Activated T-helper 2 cell treated with anti-CD3 and anti-CD28 coated beads, Interferon-gamma antibody, Interleukin-2, Interleukin-4, amounts not matched to agents 10 μg/mL and 5 μg/mL and 100 μg/mL, durations not matched to agents 14 hours and 24 hours and 36 hours (primary cell): ENCODE measurements at places on chromosomes 3 and 15. TPM values are rescaled to one million over a fixed set of nuclear protein-coding genes. Genes with fewer than 3 reads are reported as not detected.

DNA sequence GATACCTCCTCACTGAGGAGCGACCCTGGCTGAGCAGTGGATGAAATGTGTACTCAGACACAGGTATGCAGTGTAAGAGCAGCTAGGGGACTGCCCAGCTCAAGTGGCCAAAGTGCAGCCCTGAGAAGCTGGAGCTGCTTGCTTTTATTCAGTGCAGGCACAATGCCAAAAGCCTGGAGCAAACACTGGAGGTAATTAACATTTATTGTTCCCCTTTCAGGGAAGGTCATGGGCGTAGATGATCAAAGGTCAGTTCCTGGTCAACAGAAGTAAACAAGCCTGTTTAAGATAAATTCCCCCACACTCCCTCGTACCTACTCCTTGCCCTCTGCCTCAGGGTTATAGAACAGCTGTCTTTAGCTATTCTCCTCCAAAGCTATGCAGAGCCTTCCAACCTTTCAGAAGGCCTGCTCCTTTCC is 17.5 kb downstream of the PLA2G4F start:
- no peak for DNase-seq
- H3K4me1 ChIP-seq = no peaks in the 10 kb centered on the region
- no peak overlapping the region for H3K27ac ChIP-seq
- H3K27me3 ChIP-seq = peaks cover 2% of the 10 kb centered on the region

DNA sequence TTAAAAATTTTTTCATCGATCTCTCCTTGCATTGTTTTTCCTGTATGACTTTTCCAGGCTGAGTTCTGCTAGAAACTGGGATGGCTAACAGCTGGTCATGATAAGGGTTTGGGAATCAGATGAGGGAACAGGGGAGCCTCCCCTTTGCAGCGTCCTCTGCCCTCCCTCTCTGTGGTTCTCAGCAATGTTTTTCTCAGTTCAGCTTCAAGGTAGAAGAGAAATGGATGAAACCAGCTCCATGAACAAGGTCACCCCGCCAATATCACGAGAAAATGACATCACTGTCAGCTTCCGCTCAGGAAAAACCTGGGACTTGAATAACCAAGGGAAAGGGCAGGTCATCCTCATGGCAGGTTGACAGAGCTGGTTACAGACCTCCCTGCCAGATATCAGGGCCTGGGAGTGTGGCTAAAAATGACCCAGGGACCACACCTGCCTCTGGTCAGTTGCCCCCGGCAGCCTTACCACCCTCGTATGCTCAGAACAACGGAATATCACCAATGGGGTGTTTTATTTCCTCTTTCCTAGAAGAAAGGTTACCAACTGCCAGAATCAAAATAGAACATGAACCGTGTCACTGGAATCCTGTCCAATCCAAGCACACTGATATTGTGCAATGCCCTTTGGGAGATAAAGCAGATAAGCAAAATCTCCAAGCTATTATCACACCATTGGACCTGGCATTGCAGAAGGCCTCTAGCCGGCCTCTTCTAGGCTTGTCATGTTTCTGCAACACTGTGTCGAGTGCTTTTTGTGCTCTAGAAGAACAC is 26.1 kb downstream of the LSM3 start:
- no peaks in the 10 kb centered on the region for H3K4me1 ChIP-seq
- H3K36me3 ChIP-seq = peaks cover 9% of the 10 kb centered on the region
- no peak for DNase-seq
- H3K27ac ChIP-seq = no peak overlapping the region
- H3K4me3 ChIP-seq = no peak overlapping the region

- H3K27me3 ChIP-seq = no peaks in the 10 kb centered on the region
- no peak overlapping the region for H3K27ac ChIP-seq
These were observed 128.3 kb downstream of the LIPC start for GRCh38 chr15:58559904-58560588.

- peaks cover 25% of the 10 kb centered on the region for H3K36me3 ChIP-seq
- H3K27ac ChIP-seq = no peak overlapping the region
- no peaks in the 10 kb centered on the region for H3K27me3 ChIP-seq
- no peak for DNase-seq
- H3K4me1 ChIP-seq = peaks cover 35% of the 10 kb centered on the region
- no peak overlapping the region for H3K4me3 ChIP-seq
These were observed 6.1 kb upstream of the ZNF609 start for GRCh38 chr15:64454282-64454681.

GRCh38 chr3:126752303-126753190 is 48.5 kb downstream of the CHCHD6 start:
- no peaks in the 10 kb centered on the region for H3K36me3 ChIP-seq
- no peak overlapping the region for H3K4me3 ChIP-seq
- H3K27ac ChIP-seq = no peak overlapping the region
- no peaks in the 10 kb centered on the region for H3K27me3 ChIP-seq

DNA sequence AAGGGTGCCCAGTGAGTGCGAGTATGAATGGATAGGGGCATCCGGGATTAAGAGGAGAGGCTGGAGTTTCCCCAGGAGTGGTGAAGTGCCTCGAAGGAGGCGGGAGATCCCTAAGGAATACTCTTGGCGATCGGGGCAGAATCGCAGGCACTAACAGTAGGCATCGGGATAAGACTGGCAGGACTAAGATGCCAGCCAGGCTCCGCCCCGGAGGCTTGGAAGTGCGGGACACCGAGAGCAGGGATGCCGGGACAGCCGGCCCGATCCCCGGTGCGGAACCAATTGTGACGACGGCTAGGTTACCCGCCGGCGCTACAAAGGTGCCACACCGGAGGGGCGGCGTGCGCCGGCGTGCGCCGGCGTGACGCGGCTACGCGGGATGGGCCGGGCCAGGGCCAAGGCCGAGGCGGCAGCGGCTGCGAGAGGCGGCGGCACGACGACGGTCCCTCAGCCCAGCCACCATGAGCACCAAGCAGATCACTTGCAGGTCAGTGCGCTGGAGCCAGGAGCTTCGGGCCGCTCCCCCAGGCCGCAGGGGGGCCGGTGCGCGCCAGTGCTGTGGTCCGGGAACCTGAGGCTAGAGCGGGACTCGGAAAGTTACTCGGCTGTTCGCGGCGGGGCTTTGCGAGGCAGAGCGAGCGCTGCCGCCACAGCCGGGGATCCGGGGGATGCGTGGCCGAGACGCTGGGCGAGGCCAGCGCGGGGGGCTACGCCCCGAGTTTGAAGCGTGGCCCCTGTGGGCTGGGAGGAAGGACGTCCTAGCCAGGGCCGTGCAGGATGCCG is at the start of gene MKRN2:
TSS of gene MKRN2 (plus strand) at position 398 of the 783 bp plus-strand sequence. CDS start at position 462, 64 bp downstream.
- DNase-seq = peak; percentile 78
- peak within 1 kb of the TSS; percentile 80 for H3K27ac ChIP-seq
- H3K4me1 ChIP-seq = peaks cover 38% of the 10 kb centered on the region
- peaks cover 16% of the 10 kb centered on the region for H3K27me3 ChIP-seq
- H3K36me3 ChIP-seq = no peaks in the 10 kb centered on the region
- peak within 1 kb of the TSS; percentile 91 for H3K4me3 ChIP-seq

- H3K36me3 ChIP-seq = no peaks in the 10 kb centered on the region
- no peaks in the 10 kb centered on the region for H3K4me1 ChIP-seq
- H3K27me3 ChIP-seq = no peaks in the 10 kb centered on the region
These were observed 89.5 kb downstream of the FGF12 start for GRCh38 chr3:192637803-192638202.

DNA sequence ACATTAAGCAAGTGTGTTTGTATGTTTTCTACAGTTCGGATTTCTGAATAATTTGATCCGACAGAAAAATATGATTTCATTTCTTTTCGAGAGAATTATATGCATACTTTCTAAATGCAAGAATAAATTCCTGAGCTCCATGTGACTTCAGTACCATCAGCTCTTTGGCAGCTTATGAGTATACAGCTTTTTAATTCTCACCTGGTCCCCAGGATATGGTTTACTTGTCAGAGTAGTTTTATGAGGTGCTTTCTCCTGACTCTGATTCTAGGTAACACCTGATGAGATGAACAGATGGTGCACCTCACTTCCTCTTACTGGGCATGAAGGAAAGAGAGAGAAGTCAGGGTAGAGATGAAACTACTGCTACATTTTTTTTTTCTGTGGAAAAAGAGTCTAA is 3.1 kb downstream of the HGD start:
- no peak for DNase-seq
- H3K27ac ChIP-seq = no peak overlapping the region
- no peaks in the 10 kb centered on the region for H3K36me3 ChIP-seq
- no peak overlapping the region for H3K4me3 ChIP-seq

GRCh38 chr3:157467200-157467599 is 30.6 kb downstream of the PTX3 start:
- H3K36me3 ChIP-seq = no peaks in the 10 kb centered on the region
- no peak overlapping the region for H3K4me3 ChIP-seq
- H3K4me1 ChIP-seq = no peaks in the 10 kb centered on the region
- no peak for DNase-seq
- no peak overlapping the region for H3K27ac ChIP-seq

DNA sequence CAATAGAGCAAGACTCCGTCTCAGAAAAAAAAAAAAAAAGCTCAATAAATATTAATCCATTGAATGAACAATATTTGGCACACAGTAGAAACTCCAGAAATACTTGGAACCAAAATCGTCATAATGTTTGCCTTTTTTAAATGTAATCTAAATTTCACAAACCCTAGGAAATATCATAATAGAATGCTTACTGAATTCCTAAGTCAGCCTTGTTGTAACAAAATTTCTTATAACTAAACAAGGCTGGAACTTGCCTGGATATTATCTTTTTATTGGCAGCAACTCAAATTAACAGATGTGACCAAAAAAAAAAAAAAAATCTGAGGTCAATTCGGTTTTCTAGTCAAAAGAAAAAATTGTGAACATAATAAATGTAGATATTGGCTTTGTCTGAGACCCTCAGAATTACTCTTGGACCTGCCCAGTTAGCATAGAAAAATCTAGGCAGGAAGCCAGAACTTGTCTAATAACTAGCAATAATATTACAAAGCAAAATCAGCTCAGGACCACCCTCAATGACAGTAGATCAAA is 33.3 kb downstream of the GABPB1 start:
- H3K36me3 ChIP-seq = peaks cover 12% of the 10 kb centered on the region

- no peak for DNase-seq
- no peak overlapping the region for H3K27ac ChIP-seq
- no peaks in the 10 kb centered on the region for H3K27me3 ChIP-seq
- no peaks in the 10 kb centered on the region for H3K36me3 ChIP-seq
- no peaks in the 10 kb centered on the region for H3K4me1 ChIP-seq
- H3K4me3 ChIP-seq = no peak overlapping the region
These were observed 63.9 kb upstream of the OSTN start for GRCh38 chr3:191135175-191135574.

- H3K4me3 ChIP-seq = no peak overlapping the region
- peaks cover 14% of the 10 kb centered on the region for H3K4me1 ChIP-seq
- H3K36me3 ChIP-seq = peaks cover 23% of the 10 kb centered on the region
- no peak for DNase-seq
- H3K27ac ChIP-seq = no peak overlapping the region
These were observed 53.5 kb downstream of the ZBTB38 start for GRCh38 chr3:141421639-141422319.

GRCh38 chr3:196177567-196177966 is 33.6 kb downstream of the ZDHHC19 start:
- H3K4me1 ChIP-seq = peaks cover 38% of the 10 kb centered on the region
- H3K27me3 ChIP-seq = no peaks in the 10 kb centered on the region
- H3K36me3 ChIP-seq = no peaks in the 10 kb centered on the region
- H3K4me3 ChIP-seq = no peak overlapping the region

GRCh38 chr3:141057436-141057835 is 6.3 kb downstream of the SPSB4 start:
- peaks cover 29% of the 10 kb centered on the region for H3K27me3 ChIP-seq
- no peak overlapping the region for H3K27ac ChIP-seq
- no peak for DNase-seq

DNA sequence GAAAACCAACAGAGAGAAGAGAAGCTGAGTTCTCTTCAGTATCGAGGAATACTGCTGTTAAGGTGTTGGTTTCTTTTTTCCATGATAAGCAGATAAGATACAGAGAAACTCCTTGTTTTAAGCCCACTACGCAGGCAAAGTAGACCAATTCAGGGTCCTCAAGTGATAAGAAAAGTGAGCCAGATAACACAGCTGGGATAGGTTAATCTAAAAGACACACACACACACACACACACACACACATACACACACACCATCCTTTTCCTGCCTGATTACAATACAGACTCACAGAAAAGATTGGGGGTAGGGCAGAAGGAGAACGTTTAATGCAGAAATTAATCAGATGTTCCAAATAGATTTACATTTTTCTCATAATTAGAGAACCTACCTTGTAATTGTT is 6.5 kb upstream of the PHLDB2 start:
- H3K4me1 ChIP-seq = peaks cover 6% of the 10 kb centered on the region
- H3K27ac ChIP-seq = no peak overlapping the region
- DNase-seq = no peak

DNA sequence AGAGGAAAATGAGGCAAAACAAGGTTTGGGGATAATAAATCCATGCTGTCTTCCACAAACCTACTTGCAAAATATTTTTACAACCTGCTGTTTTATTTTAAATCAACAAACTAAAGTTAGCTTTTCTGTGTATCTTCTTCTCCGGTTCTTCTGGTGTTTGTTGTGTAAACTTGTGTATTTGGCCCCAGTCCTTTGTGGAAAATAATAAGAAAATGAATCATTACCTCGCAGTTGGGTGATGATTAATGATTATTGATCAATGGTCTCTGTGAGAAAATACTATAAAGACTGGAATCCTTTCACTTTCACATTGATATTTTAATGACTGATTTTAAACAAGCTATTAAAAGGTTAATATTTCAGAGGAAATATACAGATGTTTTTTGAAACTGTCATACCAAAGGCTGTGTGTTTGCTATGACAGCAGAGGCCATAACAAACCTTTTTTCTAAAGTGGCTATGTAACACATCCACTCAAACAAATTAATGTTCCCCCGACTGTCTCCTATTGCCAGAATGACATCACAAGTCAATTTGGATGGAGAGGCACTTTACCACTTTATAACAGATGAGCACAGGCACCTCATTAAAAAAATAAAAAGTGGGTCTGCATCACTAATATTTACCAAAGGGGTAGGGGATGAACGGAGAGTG is 152.5 kb downstream of the MEX3B start:
- no peak overlapping the region for H3K4me3 ChIP-seq
- H3K27me3 ChIP-seq = peaks cover 2% of the 10 kb centered on the region
- no peaks in the 10 kb centered on the region for H3K36me3 ChIP-seq

The KCNMB2 gene
- not detected in 2 replicates for total RNA-seq

The DUOXA1 gene
- total RNA-seq = 0.21 TPM in 1 of 2 replicates, not detected in the other

The CDCP1 gene
- 7.4 and 8.1 TPM in 2 replicates for total RNA-seq

The ARF4 gene
- 93.6 and 95.6 TPM in 2 replicates for total RNA-seq

The SLC22A13 gene
- 0.51 and 0.78 TPM in 2 replicates for total RNA-seq

The IL17RE gene
- total RNA-seq = 0.78 and 1.0 TPM in 2 replicates

The VGLL3 gene
- not detected in 2 replicates for total RNA-seq
